OCI-LY7 (cell line): ENCODE measurements at places on chromosomes 1 and 21.

DNA sequence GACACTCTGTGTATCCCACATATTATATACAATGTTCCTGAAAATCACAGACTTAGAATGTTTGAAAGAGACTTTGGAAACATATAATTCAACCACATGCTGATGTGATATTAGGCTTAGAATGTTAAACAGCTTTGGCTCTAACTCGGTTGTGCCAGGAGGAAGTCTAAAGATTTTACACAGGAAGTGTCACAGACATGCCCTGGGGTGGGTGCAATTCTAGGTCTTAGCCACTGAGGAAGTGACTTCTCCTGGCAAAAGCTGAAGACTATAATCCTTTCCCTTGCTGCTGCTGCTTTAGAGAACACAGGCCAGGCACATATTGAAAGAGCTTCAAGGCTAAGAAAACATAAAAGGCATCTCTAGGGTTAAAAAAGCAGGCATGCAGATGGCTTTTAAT, 51.0 kb downstream of the RPL5 start:
- peak; percentile 68 for DNase-seq

- DNase-seq, result peak; percentile 77
Measured at GRCh38 chr1:39091845-39092645, 65.9 kb downstream of the NDUFS5 start.

GRCh38 chr1:177287270-177287669, 116.5 kb downstream of the BRINP2 start:
- DNase-seq, result no peak

- DNase-seq, result no peak
Measured at GRCh38 chr1:180854001-180854400, 58.7 kb upstream of the KIAA1614 start.

DNA sequence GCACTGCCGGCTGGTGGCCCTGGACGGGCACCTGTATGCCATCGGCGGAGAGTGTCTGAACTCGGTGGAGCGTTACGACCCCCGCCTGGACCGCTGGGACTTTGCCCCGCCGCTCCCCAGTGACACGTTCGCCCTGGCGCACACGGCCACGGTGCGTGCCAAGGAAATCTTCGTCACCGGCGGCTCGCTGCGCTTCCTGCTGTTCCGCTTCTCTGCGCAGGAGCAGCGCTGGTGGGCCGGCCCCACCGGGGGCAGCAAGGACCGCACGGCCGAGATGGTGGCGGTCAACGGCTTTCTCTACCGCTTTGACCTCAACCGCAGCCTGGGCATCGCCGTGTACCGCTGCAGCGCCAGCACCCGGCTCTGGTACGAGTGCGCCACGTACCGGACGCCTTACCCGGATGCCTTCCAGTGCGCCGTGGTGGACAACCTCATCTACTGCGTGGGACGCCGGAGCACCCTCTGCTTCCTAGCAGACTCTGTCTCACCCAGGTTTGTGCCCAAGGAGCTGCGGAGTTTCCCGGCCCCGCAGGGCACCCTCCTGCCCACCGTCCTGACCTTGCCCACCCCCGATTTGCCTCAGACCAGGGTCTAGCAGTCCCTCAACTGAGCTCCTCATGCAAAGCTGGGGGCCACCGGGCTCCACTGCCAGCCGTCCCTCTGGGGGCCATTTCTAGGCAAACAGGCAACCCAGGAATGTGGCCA, 2.1 kb downstream of the KLHDC7A start:
- DNase-seq, result no peak

DNA sequence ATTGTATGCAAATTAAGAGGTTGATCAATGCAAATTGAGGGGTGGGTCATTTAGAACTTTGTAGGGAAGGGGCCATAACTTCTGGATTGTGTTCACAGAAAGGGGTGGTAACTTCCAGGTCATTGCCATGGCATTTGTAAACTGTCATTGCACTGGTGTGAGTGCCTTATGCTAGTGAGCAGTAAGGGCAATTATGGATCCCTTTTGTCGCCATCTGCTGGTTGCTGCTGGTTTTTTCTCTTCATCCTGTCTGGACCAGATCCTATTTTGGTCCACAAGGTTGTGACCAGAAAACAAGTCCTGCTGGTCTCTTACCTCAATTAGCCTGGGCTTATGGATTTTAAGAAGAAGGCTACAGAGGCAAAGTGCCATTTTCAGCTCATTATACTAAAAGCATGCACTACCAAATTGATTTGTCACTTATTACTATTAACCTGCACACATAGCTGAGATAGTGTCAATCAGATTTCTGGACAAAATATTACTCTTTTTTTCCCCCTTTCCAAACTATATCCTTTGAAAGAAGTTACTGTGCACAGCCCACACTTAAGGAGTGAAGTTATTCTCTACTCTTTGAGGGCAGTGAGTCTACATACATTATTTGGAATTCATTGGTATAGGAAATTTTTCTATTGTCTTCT, 196.2 kb downstream of the ZC3H11B start:
- peak; percentile 53 for DNase-seq

DNA sequence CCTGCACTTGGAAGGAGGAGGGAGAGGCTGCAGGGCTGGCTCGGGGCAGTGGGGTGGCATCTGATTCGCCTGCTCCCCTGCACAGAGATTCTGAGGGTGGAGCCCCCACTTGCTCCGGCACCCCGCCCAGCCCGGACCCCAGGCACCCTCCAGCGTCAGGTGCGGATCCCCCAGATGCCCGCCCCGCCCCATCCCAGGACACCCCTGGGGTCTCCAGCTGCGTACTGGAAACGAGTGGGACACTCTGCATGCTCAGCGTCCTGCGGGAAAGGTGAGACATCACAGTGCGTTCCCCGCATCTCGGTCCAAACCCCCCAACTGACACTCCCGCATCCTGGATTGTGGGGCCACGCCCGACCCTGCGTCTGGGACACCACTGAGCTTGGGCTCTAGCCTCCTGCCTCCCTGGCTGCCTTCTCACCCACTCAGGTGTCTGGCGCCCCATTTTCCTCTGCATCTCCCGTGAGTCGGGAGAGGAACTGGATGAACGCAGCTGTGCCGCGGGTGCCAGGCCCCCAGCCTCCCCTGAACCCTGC, 7.9 kb downstream of the ADAMTSL4 start:
- no peak for DNase-seq

GRCh38 chr1:248751635-248752034, 3.9 kb downstream of the LYPD8 start:
- no peak for DNase-seq

DNA sequence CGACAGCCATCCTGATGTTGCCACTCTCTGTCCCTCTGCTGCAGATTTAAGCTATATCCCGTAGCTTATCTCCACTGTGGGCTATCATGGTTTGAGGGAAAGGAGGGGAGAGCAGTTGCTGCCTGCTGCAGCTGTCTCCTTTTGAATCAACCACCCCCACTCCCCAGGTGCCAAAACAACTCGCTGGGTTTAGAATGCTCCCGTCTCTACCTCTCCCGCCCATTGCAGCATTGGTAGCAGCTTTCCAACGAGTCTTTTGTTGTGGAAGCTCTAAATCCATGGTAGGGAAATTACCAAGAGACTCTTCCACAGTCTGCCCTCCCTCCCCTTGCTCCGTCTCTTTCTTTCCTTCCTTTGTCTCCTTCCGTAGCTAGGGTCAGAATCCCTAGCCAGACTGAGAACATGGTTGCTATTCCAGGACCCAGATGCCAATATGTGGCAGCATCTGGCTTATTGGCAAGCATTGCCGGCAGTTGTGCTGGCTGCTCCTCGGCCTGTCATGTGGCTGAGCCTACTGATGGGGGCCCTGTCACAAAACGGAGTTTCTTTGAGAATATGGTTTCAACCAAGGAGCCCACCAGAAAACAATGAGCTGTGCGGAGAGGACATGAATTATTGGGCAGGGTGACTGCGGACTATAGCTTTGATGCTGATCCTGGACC, 230.7 kb downstream of the RPS6KC1 start:
- no peak for DNase-seq

GRCh38 chr1:196651079-196651478, 764 bp upstream of the CFH start:
- no peak for DNase-seq

DNA sequence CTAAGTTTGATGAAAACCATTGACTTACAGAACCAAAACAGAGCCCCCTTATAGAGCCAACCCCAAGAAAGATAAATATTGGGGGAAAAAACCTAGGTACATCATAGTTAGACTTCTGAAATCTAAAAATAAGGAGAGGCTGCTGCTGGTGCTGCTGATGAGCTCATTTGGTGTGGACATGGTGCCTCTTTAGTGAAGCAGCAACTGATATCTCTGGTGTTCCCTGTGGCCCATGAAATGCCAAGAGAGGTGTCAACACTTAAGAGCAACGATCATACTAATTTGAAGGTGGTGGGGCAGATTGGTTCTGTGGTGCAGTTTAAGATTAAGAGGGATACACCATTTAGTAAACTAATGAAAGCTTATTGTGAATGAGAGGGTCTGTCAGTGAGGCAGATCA, 35.9 kb downstream of the ST3GAL3 start:
- DNase-seq, result no peak

GRCh38 chr1:34590211-34590623, 164.6 kb upstream of the GJB5 start:
- no peak for DNase-seq

GRCh38 chr1:46545784-46546183, 5.7 kb downstream of the KNCN start:
- DNase-seq, result no peak

DNA sequence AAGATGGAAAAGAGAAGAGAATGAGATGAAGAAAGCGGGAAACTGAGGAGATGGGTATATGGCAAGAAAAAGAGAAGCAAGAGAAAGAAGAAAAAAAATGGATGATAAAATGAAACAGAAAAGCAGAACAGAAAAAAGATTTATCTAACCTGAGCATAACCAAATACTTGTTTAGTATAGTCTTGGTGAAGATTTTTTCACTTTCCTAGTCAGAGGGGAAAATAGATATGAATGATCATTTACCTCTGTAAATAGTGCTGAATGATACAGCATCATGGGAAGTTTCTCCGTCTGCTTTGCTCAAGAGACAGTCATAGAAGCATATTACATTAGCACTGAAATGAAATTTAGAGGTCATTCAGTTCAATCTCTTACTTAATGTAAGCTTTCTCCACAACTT, 36.1 kb upstream of the PLPPR4 start:
- no peak for DNase-seq

DNA sequence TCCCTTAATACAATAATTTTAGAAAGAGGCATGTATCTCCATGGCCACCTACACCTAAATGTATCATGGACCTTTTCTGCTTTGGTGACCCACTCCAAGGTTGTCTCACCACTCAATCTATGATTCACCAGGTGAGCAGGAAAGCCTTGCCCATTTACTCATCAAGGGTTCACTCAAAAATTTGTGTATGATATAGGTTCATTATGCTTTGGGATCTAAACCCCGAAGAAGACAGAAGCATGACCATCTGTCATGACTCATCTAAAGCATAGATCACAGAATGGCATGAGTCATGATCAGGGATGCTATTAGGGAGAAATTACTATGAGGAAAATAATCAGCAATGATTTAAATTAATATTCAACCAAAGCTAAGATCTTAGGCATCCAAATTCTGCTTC, 38.5 kb downstream of the PYHIN1 start:
- no peak for DNase-seq

DNA sequence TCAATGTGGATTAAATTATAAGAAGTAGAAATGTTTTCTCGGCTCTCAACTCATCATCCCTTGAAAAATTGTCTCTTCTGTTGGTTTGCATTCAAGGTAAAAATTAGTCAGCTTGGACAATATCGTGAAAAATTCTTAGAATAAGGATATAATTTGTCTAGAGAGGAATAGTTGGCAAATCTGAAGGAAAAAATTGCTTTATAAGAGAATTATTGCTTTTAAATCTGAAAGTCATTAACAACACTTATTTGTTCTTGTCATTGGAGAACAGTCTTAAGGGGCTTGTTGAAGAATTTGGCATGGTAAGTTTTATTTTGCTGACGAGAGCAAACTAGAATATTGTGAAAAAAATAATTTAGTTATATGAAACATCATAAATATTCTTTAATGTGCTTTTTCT, 26.4 kb downstream of the ANGPTL1 start:
- DNase-seq, result no peak

GRCh38 chr1:172670316-172670715, 11.4 kb downstream of the FASLG start:
- no peak for DNase-seq

DNA sequence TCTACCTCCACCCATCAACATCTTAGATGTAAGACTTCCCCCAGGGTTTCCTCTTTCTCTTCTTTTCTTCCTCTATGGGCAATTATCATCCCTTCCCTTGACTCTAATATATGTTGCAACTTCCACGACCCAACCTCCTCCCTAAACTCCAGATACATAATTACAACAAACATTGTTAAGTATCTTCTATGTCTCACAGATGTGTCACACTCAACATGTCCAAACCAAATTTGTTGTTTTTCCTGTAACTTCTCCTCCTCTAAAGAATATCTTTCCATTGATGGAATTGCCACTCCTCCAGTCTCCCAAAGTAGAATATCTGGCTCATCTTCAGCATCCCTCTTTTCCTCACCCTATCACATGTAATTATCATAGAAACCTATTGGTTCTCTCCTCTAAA, 314.2 kb downstream of the RWDD3 start:
- no peak for DNase-seq

GRCh38 chr1:231185391-231185790, 23.5 kb downstream of the TRIM67 start:
- no peak for DNase-seq

GRCh38 chr1:61141288-61142042, 59.1 kb downstream of the NFIA start:
- no peak for DNase-seq

GRCh38 chr1:37892151-37893047, 33.0 kb upstream of the MTF1 start:
- DNase-seq, result peak; percentile 15

GRCh38 chr1:5889462-5889861, 102.8 kb downstream of the NPHP4 start:
- no peak for DNase-seq

- no peak for DNase-seq
Measured at GRCh38 chr1:1908506-1908791, 6.6 kb upstream of the CALML6 start.

DNA sequence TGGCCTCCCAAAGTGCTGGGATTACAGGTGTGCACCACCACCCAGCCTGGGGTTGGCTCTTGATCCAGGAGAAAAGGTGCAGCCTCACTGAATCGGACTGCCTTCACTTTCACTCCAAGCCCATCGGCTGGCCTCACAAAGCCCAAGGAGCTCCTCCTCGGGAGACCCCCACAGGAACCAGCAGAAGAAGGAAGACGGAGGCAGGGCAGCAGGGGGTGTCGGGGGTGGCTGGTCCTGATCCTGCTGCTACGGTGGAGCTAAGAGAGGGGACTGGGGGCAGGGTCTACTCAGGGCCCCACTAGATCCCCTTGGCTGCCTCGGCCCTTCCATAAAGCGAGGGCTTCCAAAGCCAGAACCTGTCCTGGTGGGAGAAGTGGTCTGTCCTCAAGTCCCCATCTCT, 93.9 kb downstream of the STUM start:
- DNase-seq, result no peak
